Testis (tissue), 5 donors: ENCODE measurements at places on chromosomes 13 and 19.

DNA sequence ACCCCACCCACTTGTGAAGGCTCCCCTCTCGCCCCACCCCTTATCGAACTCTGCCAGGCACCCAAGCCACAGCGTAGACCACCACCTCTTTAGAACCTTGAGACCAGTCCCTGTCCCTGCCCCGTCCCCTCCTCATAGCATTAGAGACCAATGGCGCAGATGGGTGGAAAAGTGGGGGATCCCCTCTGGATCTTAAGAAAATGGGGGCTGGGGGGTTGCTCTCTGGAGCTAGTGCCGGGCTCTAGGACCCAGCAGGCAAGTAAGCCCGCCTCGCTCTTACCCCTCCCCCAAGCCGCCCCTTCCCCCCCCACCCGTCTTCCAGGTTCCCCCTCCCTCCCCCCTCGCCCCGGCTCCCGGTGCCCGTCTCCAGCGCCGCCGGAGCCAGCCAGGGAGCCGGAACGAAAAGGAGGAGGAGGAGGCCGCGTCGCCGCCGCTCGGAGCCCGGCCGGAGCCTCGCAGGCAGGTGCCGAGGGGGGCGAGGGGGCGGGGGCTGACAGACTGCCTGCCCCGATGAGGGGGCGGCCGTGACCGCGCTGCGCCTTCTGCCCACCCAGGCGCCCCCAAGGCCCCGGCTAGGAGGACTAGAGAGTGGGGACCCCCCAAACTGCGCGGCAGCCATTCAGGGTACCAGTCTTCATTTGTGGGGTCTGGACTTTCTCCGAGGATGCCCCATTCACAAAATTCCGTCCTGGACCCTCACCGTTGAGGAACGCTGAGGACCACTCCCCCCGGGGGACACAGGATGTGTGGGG is at the start of gene SPRED3:
Gene SPRED3 (plus strand): TSS at position 349 of the 752 bp plus-strand sequence. CDS start 1,606 bp downstream, outside the sequence.
- H3K4me3 ChIP-seq = peak within 1 kb of the TSS; percentile 35
- H3K4me1 ChIP-seq = peaks cover 23% of the 10 kb centered on the region
- peak; percentile 56 for DNase-seq
- no peak within 1 kb of the TSS for H3K27ac ChIP-seq

GRCh38 chr13:79867254-79867653 is 386.3 kb downstream of the NDFIP2 start:
- no peaks in the 10 kb centered on the region for H3K27me3 ChIP-seq
- H3K4me3 ChIP-seq = no peak overlapping the region
- H3K4me1 ChIP-seq = no peaks in the 10 kb centered on the region
- H3K27ac ChIP-seq = no peak overlapping the region

DNA sequence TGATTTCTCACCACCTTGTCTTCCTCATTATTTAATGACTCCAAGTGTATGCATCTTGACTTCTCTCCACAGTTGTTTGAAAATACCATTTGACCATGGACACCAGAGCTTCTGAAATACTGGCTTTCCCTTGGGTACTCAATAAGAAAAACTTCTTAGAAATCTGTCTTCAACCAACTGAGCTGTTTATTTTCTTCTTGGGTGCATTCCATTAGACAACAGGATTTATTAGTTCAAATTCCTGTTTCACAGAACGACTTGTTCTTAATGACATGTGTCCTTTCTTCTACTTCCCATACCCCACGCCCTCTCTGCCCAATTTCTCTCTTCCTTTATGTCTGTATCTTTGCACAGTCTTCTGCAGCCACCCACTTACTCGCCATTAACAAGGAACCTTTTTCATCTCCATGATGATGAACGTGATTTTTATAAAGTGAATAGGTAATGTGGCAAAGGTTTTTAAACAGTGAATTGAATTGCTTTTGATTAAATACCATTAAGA is 11.3 kb upstream of the ITM2B start:
- no peaks in the 10 kb centered on the region for H3K27me3 ChIP-seq
- no peak overlapping the region for H3K4me3 ChIP-seq
- no peaks in the 10 kb centered on the region for H3K36me3 ChIP-seq
- peak overlapping the region; percentile 56 for H3K27ac ChIP-seq

DNA sequence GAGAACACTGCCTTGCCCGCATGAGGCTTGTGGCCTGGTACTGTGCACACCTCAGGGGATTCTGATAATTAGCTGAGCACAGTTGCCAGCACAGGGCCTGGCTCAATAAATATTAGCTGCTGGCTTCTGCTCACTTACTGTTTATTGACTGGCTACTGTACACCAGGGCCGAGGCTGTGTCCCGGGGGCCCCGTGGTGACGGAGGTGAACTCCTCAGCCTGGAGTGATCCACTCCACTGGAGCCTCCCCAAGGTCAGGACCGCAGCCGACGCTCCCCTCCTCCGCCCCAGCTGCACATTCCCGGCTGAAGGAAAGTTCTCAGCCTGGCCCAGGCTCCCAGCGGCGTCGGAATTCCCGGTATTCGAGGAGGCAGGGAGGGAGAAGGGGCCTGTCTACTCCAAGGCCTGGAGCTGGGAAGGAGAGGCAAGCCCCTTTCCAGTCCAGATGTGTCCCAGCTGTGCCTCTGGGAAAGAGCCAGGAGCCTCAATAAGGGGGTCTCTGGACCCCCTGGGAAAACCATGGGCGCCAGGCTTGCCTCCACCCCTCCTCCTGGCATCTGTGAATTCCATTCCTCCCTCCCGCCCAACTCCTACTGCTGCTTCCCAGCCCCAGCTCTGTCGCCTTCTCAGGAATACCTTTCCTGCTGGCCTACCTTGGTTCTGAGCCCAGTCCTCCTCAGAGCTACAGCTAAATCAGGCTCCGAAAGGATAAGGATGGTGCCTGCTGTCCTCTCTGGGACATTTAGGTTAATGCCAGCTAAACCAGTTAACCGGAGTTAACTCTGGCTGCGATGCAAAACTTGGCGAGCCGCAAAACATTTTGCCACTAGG is 7.3 kb downstream of the RPS16 start:
- peaks cover 19% of the 10 kb centered on the region for H3K4me1 ChIP-seq
- H3K4me3 ChIP-seq = no peak overlapping the region
- H3K27me3 ChIP-seq = no peaks in the 10 kb centered on the region
- H3K27ac ChIP-seq = peak overlapping the region; percentile 81
- no peaks in the 10 kb centered on the region for H3K36me3 ChIP-seq

- H3K27me3 ChIP-seq = no peaks in the 10 kb centered on the region
- peaks cover 6% of the 10 kb centered on the region for H3K4me1 ChIP-seq
- no peaks in the 10 kb centered on the region for H3K36me3 ChIP-seq
- H3K27ac ChIP-seq = no peak overlapping the region
Measured at GRCh38 chr19:31600731-31601295, 251.6 kb upstream of the TSHZ3 start.

- no peaks in the 10 kb centered on the region for H3K27me3 ChIP-seq
- DNase-seq = peak; percentile 60
- H3K27ac ChIP-seq = no peak overlapping the region
- no peaks in the 10 kb centered on the region for H3K36me3 ChIP-seq
Measured at GRCh38 chr19:40266119-40266518, 19.0 kb downstream of the AKT2 start.

DNA sequence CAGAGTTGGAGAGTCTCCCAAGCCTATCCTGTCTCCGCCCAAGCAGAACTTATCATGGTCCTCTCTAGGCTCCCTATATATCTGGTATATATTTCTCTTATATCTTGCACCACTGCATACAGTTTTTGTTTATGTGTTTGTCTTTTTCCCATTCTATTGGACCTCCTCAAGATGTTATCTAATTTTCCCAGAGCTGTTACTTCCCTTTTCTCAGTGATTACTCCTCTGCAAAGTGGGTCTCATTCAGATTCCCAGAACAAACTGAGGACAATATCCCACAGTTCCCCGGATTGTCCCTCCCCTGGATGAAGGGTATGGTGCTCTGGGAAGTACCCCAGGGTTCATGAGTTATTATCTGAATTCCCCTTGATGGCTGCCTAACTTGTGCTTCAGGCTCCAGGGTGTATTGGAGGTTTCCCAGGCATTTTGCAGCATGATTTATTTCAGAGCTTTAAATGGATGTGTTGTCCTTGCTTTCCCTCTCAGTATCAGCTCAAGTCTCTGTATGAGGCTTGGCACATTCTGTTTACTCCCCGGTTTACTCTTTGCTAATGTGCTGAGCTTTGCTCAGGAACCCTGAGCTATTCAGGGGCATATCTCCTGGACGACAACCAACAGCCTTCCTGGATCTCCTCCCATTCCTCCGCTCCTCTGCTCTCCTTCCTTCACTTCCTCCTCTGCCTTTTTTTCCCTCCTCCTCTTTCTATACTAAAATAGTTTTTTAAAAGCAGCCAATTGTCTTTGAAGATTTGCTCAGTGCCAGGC is 329.3 kb downstream of the SPRY2 start:
- peak; percentile 32 for DNase-seq
- no peak overlapping the region for H3K4me3 ChIP-seq
- H3K4me1 ChIP-seq = peaks cover 7% of the 10 kb centered on the region
- H3K27me3 ChIP-seq = no peaks in the 10 kb centered on the region
- H3K36me3 ChIP-seq = no peaks in the 10 kb centered on the region
- H3K27ac ChIP-seq = no peak overlapping the region

GRCh38 chr19:58573658-58574164 is 576 bp upstream of the MZF1 start:
- peak overlapping the region; percentile 36 for H3K27ac ChIP-seq
- H3K27me3 ChIP-seq = no peaks in the 10 kb centered on the region
- DNase-seq = no peak

DNA sequence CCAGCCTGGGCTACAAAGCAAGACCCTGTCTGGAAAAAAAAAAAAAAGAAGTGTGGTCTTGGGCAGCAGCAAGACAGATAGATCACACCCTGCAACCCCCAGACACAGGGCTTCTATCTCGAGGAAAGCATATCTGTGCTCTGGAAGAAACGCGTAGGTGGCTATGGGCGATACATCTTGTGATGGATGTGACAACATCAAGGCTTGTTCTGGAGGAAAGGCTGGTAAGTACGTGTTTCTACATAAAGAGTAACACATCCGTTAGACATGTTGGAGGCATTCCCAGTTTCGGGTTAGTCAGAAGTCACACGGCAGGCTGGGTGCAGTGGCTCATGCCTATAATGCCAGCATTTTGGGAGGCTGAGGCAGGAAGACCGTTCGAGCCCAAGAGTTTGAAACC is 6.6 kb upstream of the DHDH start:
- H3K4me3 ChIP-seq = no peak overlapping the region
- peak; percentile 55 for DNase-seq
- no peaks in the 10 kb centered on the region for H3K27me3 ChIP-seq
- no peak overlapping the region for H3K27ac ChIP-seq

GRCh38 chr13:98547455-98547854 is 29.5 kb downstream of the STK24 start:
- DNase-seq = no peak
- no peaks in the 10 kb centered on the region for H3K36me3 ChIP-seq
- no peak overlapping the region for H3K4me3 ChIP-seq
- peaks cover 20% of the 10 kb centered on the region for H3K4me1 ChIP-seq
- H3K27ac ChIP-seq = no peak overlapping the region

DNA sequence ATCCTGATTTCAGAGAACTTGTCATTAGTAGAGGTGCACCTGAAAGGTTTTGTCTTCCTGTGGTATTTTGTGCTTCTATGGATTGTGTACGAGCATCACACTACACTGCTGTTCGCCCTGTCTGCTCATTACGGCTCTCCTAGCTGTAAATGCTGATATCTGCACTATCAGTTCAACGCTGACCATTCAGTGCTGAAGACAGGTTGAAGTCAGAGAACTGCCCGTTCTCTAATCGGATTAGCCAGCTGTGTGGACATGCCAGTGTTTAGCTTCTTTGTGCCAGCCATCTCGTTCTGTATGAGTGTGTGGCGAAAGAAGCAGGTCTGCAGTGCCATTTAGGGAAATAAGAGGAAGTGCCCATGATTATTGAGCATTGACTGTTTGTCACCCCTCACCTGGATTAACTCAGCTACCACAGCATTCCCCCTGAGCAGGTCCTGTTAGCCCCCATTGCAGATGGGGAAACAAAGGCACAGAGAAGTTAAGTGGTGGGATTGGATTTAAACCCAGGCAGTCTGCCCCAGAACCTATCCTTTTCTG is 21.6 kb upstream of the C1QTNF9 start:
- H3K27me3 ChIP-seq = no peaks in the 10 kb centered on the region
- H3K4me1 ChIP-seq = peaks cover 8% of the 10 kb centered on the region
- no peak overlapping the region for H3K4me3 ChIP-seq
- no peaks in the 10 kb centered on the region for H3K36me3 ChIP-seq
- no peak for DNase-seq
- no peak overlapping the region for H3K27ac ChIP-seq

DNA sequence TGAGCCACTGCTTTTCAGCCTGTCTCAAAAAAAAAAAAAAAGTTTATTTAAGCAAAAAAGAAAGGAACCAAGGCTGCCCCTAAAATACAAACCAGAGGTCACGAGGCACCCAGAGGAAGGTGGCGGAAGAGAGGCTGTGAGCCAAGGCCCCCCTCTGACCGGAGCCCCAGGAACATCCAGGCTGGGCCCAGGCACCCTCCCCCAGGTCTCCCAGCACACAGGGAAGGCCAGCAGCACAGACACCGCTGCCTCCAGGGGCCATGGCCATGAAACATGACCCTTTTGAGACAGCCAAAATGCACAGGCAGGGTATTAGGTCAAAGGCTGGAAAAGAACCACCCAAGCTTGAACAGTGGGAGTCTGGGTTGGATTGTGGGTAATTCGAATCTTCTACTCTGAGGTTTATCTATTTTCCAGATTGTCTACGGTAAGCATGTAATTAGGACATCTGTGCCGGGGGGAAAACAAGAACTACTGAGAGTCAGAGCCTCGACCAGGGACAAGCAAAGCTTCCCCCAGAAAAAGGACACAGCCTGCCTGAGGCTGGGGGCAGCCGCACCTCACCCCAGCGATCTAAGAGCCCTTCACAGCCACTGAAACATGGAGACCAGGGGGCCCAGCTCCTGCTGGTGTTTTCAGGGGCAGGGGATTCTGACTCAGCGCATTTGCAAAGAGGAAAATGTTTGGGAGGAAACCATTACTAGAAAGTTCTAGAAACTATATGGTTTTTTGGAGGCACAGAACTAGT is 8.4 kb downstream of the PEX11G start:
- DNase-seq = no peak
- H3K27ac ChIP-seq = peak overlapping the region; percentile 71
- H3K36me3 ChIP-seq = no peaks in the 10 kb centered on the region
- no peaks in the 10 kb centered on the region for H3K27me3 ChIP-seq
- H3K4me1 ChIP-seq = peaks cover 23% of the 10 kb centered on the region

DNA sequence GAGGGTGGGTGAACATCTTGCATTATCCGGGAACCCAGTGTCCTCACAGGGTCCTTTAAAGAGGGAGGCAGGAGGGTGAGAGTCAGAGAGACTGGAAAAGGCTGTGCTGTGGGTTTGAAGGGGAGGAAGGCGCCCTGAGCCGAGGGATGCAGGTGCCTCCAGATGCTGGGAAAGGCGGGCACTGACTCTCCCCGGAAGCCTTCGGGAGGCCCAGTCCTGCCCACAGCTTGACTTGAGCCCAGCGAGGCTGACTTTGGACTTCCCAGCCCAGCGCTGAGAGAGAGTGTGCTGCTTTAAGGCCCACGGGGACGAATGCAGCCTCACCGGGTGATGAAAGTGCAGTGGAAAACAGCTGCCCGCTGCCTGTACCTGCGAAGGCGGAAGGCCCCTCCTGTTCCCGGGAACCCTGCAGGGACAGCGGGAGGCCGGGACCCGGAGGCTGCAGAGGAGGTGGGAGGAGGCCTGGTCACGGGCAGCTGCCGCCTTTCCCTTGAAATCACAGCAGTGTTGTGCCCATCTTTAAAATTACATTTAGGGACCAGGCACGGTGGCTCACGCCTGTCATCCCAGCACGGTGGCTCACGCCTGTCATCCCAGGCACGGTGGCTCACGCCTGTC is 16.1 kb downstream of the REXO1 start:
- no peaks in the 10 kb centered on the region for H3K27me3 ChIP-seq
- H3K4me1 ChIP-seq = peaks cover 65% of the 10 kb centered on the region
- no peak for DNase-seq
- H3K27ac ChIP-seq = no peak overlapping the region
- no peak overlapping the region for H3K4me3 ChIP-seq

GRCh38 chr19:52535771-52536447 is 8.4 kb downstream of the ZNF808 start:
- peak; percentile 94 for DNase-seq
- H3K27me3 ChIP-seq = no peaks in the 10 kb centered on the region
- no peaks in the 10 kb centered on the region for H3K4me1 ChIP-seq
- H3K36me3 ChIP-seq = no peaks in the 10 kb centered on the region
